Renal pelvis (tissue), 12 donors: ENCODE measurements at places on chromosomes 3 and 15.

GRCh38 chr3:187072102-187072501, 67.2 kb downstream of the RPL39L start:
- DNase-seq: no peak

- DNase-seq: no peak
These were observed 1.0 kb downstream of the PDE12 start for GRCh38 chr3:57557085-57557537.

DNA sequence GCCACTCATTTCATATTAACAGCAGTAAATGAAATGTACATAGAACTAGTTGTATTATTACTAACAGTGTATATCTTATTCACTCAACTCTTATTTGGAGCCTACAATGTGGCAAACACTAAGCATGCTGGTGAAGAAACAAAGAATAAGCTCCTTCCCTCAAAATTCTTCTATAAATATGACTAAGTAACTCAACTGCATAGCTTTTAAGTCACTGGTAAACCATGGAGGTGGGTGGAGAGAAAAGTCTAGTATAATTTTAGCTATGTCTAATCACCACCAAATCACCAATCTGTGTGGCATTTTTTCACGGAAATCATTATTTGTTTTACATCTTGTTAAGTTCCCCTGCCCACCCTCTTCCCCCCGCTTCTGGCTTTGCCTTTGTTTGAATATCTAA, 17.5 kb downstream of the COPS2 start:
- DNase-seq: no peak

DNA sequence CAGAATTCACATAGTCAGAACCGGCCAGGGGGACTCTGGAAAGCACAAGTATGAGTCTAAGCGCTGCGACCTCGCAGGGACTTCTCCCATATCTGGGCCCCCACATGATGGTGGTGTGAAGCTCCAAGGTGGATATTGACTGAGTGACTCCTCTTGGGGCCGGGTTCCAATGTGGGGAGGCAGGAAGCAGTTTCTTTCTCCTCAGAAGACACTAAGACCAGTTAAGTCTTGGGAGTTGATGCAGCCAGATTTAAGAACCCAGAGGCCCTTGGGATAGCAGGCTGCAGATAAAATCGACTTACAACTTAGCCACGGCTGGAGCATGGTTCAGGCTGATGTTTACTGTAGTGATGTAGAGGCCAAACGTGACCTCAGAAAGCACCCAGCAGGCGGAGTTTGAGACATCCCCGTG, 55.4 kb upstream of the KLF13 start:
- DNase-seq: no peak

DNA sequence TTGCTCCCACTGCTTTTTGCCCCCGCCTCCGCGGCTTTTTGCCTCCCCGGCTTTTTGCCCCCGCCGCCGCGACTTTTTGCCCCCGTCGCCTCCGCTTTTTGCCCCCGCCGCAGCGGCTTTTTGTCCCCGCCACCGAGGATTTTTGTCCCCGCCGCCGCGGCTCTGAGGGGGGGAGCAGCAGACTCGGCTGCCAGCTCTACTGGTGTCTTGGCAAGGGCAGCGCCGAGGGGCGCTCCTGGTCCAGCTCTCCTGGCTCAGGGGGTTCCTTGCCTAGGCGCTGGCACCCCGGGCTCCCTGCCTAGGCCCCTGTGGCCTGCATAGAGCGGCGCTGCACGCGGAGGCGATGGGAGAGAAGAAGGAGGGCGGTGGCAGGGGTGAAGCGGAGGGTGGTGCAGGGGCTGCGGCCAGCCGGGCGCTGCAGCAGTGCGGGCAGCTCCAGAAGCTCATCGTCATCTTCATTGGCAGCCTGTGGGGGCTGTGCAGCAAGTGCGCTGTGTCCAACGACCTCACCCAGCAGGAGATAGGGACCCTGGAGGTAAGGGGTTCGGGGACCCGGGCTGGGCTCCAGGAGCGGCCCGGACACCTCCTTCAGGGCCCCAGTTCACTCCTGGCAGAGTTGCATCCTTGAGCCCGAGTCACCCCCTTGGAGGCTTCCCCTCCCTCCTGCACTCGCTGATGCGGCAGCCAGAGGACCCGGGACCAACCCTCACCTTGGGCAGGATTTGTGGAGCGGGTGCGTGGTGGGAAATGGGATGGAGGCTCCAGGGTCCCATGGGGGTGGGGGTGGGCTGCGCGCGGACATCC, 642.4 kb downstream of the GOLGA6L6 start:
- DNase-seq: no peak

- no peak for DNase-seq
These were observed 300.9 kb downstream of the PYDC2 start for GRCh38 chr3:191761906-191762305.

DNA sequence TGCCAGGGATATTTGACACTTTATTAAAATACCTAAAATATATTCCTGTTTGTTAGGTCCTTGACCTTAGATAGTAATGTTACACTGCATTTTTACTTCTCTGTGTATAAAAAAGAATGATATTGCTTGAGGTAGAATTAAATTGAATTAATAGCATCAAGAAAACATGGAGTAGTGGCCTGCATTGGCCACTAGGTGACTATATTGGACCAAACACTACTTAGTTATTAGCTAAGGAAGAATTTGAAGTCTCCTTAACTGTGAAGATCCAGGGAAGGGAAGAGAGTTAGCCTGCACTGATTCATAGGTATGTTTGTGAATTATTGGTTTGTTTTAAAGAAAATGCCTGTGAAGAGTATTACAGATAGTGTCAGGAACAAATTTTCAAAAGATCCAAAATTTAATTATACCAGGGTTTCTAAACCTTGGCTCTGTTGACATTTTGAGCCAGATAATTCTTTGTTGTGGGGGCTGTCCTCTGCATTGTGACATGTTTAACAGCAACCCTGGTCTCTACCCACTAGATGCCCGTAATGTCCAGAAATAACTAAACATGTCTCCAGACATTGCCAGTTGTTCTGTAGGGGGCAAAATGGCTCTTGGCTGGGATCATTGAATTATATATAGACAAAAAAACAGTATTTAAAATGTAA, 103.6 kb upstream of the THSD4 start:
- peak; percentile 20 for DNase-seq

DNA sequence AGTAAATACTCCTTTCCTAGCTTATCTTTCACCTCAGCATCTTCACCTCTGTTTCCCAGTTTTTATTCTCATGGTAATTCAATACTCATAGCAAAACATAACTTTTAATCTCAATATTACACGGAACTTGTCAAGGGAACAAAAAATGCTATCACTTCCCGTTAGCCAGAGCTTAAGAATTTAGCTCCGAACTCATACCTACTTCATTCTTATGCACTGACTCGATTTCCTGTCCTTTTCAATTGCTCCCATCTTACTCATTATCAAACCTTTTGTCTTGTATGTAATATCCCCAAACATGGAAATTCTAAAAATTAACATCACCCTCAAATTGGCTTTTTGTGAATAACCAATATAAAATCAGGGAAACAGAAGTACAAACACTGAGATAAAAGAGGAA, 28.2 kb downstream of the MYEF2 start:
- DNase-seq: no peak

- peak; percentile 88 for DNase-seq
These were observed 844 bp upstream of the PFN2 start for GRCh38 chr3:149971403-149972075.

GRCh38 chr3:120369037-120369467, 19.9 kb upstream of the LRRC58 start:
- no peak for DNase-seq

DNA sequence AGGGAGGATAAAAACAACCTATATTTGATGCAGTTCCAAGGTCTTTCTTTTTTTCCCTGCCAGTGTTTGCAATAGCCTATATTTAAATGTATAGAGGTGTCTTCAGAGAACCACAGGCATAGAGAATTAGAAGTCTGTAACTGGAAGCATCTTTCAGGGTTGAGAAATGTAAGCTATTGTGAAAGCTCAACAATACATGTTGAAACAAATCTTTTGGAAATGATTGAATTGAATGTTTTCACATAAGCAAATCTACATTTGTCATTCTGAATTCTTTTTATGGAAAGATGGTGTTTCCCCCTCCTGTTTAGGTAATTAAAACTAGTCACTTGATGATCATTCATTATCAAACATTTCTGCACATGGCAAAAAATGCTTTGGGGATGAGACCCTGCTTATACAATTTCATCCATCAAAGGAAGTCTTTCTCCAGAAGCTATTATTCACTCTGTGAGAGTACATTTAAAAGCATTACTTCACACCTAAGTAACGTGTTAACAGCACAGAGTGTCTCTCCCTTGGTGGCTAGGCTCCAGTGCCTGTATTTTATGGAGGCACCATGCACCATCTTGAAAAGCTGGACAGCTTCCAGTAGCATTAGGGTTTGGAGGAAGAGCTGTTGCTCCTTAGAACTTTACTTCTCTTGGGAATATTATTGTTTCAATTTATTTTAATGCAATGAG, 406.2 kb downstream of the LSAMP start:
- DNase-seq: no peak

- DNase-seq: no peak
These were observed 121.2 kb upstream of the NAALADL2 start for GRCh38 chr3:174737966-174738365.

DNA sequence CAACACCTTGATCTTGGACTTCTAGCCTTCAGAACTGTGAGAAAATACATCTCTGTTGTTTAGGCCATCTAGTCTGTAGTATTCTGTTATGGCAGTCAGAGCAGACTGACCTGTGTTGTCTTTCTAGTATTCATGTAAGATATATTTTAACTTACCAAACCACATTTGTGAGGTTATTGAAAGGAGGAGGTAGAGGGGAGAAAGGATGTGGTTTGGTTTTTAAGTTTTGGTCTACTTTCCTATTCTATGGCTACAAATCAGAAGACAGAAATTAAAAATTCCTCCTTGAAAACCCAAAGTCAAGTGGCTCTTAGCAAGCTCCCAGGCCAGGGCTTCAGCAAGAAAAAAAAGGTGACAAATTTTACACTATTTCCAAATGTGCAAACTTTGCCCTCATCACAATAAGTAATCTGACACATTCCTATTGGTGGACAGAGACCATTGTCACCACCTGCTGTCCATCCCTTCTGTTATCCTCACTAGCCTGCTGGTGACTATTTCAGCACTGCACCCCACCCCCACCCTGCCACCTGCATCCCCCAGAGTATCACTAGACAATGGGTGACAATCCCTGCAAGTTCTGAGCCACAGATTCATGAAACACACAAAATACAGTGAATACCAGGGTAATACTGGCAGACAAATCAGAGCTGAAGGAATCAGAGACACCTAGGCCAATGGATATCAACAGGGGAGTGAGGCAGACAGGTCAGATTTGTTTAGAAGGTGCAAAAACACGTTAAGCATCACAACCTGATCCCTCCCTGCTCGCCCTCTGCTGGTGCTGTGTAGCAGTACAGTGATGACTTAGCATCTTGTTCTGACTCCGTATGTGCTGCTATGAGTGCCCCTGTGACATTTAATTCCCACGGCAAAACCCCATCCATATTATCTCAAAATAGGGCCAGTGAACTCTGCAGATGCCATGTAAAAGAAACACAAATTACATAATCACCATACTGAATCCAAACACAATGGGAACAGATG, 79.0 kb upstream of the DCLK3 start:
- DNase-seq: no peak

DNA sequence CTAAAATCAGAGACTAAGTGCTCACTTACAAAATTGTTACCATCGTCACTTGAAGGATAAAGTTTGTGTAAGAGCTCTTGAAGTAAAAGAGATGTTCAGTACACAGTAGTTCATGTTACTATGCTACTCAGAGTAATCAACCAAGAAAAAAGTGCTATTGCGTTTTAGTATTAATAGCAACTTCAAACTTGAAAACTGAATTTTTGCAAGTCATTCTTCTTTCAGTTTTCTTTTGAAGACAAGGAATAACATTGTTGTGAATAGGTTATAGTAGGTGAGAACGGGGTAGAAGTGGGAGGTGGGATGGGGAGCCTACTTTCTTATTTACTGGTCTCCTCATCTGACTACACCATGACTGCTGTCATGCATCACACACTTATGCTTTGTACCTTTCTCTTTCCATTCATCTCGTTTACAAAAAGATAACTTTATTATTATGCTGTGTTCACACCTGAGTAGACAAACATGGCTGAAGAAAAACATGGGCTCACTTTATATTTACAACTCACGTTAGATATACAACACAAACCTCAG, 39.3 kb upstream of the P3H2 start:
- DNase-seq: no peak

DNA sequence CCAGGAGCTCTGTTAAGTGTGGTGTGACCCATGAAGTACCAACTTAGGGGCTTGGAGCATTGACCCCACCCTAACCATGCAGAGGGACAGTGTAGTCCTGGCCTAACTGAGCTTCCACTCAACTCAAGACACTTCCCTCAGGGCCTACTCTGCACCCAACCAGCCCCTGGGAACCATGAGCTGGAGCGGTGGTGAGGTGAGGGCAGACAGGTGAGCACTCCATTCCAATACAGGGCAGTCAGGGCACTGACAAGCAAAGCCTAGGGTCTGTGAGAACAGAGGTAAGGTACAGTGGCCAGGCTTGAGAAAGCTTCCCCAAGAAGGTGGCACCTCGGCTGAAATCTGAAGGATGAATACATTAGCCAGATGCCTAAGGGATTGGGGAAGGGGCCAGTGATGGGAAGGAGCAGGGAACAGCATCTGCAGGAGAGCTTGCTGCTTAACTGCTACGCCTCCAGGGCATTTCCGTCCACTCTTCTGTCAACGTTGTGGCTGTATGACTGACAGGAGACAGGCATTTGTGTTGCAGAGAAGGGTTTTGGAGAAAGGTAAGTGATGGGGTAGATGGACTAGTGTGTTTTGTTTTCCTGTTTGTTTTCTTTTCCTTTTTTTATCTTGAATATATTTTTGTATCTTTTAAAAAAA, 243.5 kb upstream of the TRIM42 start:
- DNase-seq: no peak

- no peak for DNase-seq
These were observed 131.0 kb upstream of the C15orf61 start for GRCh38 chr15:67389975-67390374.

- DNase-seq: no peak
These were observed 89.1 kb downstream of the ABHD5 start for GRCh38 chr3:43779850-43780249.

GRCh38 chr3:60839246-60839645, 412.0 kb downstream of the FHIT start:
- no peak for DNase-seq

DNA sequence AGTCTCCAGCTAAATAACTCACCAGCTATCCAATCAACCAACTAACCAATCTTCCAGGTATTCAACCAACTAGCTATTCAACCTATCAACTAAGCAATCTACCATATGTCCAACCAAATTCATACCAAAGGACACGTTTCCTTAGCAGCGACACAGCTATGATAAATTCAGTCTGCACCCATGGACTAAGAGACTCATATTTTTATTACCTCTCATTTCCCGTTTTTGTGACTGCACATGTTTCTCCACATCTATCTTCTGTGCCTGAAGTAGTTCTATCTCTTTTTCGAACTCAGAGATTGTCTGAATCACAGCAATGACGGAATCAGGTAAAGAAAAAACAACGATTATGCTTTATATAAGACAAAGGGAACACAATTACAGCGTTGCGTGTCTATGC, 34.0 kb upstream of the GNB5 start:
- no peak for DNase-seq

GRCh38 chr3:30886888-30887287, 7.6 kb downstream of the GADL1 start:
- DNase-seq: no peak

GRCh38 chr3:126912027-126912422, 70.9 kb upstream of the PLXNA1 start:
- no peak for DNase-seq

GRCh38 chr15:59131969-59132562, 27.1 kb downstream of the CCNB2 start:
- DNase-seq: no peak
